ENCODE measurements at places on chromosomes 7 and 10.

GRCh38 chr10:10782603-10783002 is 235.1 kb upstream of the CELF2 start:
- DNase-seq = no peak

DNA sequence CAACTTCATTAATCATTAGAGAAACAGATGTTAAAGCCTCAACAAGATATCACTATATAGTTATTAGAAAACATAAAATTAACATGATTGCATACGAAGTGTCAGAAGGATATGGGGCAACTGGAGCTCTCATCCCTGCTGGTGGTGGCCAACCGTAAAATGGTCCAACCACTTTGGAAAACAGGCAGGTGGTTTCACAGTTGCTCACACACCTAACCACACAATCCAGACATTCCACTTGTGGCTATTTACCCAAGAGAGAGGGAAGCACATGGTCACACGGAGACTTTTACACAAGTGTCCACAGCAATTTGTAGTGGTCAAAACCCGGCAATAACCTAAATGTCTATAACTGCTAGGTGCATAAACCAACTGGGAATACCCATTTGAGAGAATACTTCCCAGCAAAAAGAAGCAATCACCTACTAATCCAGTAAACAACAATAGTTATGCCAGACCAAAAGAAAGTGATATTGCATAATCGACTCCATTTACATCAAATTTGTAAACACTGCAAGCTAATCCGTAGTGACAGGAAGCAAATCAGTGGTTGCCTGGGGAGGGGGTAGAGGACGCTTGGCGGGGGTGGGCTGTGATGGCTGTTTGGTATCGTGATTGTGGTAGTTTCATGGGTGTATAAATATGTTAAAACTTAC is 91.8 kb downstream of the LARP4B start:
- no peak for DNase-seq

DNA sequence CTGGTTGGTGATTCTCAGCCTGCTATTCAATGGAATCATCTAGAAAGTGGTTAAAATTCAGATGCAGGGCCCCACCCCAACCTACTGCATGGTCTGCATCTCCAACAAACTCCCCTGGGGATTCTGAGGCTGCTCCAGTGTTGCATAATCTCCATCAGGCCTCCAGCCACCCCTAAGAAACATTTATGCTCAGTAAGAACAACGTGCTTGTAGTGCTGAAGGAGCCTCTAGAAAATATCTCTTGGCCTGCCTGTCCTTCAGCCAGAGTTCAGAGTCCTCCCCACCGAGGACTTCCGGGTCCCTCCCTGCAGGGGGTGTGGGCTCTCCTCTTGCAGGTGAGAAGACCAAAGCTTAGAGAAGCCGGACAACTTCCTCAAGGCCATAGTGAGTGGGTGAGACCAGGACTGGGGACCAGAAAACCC is 159.8 kb downstream of the SH3PXD2A start:
- DNase-seq = no peak

GRCh38 chr7:40156988-40157387 is 22.2 kb downstream of the SUGCT start:
- no peak for DNase-seq

Data from CD4-positive, alpha-beta T cell treated with Interleukin-1 beta for 1 hour (primary cell).